ENCODE measurements at places on chromosomes 5 and 9.

- no peak for DNase-seq
These were observed 257.7 kb downstream of the EPB41L4A start for GRCh38 chr5:112161392-112161748.

- peak; percentile 1 for DNase-seq
These were observed 713.6 kb downstream of the TLE4 start for GRCh38 chr9:80285326-80285725.

DNA sequence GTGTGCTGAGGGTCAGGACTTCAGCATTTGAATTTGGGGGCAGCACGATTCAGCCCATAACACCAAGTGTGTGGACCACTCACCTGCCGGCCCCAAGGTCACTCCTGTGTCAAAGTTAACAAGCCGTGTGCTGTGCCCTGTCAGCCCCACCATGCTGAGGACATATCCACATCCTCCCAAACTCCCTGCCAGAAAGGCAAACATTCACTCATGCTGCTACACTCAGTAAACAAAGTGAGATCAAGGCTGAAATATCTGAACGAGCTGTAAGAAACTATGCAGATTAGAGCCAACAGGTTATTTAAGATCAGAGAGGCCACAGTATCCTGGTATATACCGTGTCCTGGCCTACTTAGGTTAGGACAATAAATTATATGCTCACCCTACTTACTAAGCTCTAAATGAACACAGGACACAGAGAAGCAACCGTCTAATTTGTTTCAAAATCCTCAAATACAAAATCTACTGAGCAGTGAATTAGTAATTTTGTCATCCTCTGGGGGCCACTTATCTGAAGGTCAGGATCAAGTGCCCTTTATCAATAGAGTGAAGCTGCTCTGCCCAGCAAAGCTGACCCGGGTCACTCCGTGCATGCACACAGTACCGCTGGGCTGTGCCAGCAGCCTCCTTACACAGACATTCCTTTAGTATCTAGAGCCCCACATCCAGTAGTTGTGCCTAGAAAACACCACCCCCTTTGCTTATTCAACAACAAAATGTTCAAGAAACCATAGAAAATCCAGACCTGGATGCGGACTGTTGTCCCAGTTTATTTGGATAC is 28.2 kb downstream of the RETREG1 start:
- no peak for DNase-seq

DNA sequence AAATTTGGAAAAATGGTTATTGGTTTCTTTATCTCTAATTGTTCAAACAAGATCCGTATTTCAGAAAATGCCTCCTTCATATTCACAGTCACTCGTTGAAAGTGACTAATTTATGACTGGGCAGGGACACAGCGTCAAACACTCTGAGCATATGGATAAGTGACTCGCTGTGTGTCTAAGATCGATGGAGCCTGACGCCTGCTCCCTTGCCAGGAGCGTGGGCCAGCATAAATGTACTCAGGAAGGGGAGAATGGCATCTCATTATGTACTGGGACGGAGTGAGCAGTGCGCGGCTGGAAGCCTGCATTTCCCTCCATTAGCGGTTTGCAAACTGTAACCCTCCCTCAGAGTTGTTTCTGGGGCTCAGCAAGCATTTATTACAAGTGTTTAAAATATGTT is 79.8 kb upstream of the CAST start:
- DNase-seq = peak; percentile 50

GRCh38 chr9:113503131-113503541 is 39.6 kb downstream of the RGS3 start:
- no peak for DNase-seq

GRCh38 chr5:173794901-173795416 is 93.2 kb upstream of the CPEB4 start:
- no peak for DNase-seq

DNA sequence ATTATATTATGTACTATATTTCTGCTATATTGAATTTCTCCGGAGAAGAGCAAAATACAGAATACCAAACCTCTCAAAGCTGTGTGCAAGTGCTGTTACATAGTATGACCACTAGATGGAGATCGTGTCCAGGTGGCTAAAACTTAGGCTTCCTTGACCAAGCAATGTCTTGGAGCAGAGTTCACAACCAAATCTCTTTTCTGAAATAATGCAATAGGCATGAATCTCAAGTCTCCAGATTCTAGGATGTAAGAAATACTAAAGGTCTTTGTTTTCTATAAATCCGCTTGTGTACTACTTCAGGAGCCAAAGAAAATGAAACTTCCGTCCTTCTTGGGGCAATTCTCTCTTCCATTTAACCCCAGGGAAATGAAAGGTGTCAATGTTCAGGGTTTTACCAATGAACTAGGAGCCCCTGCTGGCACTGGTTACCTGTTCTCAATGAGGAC is 181.5 kb upstream of the RAI14 start:
- DNase-seq = peak; percentile 57

- no peak for DNase-seq
These were observed 813 bp upstream of the SLU7 start for GRCh38 chr5:160419458-160420330.

GRCh38 chr5:169848271-169848670 is 132.0 kb downstream of the INSYN2B start:
- no peak for DNase-seq

GRCh38 chr9:127214421-127215267 is 49.9 kb upstream of the GARNL3 start:
- DNase-seq = peak; percentile 71

DNA sequence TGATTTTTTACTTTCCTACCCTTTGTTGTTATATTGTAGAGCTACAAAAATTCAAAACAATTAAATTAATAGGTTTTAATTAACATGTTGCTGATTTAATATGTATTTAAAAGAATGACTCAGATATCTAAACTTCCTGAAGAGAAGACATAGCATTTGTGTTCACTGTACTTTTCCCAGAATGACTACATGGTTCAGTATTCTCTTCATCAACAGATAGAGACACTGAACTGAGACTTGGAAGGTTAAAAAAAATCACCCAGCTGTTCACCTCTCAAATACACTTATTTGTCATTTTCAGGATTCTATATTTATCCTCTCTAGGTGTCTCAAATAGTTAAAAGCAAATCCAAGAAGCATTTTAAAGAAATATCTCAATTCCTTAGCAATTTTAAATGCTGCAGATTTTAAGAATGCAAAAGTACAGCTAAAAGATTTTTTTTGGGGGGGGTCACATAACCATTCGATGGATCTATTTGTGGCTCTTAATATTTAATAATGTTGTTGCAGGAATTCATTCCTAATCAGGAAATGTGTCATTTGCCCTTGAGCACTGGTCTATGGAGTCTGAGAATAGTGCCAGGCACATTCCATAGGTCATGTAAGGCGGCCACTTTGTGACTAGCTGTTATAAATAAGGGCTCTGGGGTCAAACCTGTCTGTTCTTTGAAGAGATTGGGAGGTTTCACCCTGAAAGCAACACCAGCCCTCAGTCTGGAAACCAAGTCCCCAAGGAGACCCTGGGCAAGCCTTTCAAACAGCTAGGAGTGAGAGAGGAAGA is 463.1 kb downstream of the NR2F1-AS1 start:
- no peak for DNase-seq

DNA sequence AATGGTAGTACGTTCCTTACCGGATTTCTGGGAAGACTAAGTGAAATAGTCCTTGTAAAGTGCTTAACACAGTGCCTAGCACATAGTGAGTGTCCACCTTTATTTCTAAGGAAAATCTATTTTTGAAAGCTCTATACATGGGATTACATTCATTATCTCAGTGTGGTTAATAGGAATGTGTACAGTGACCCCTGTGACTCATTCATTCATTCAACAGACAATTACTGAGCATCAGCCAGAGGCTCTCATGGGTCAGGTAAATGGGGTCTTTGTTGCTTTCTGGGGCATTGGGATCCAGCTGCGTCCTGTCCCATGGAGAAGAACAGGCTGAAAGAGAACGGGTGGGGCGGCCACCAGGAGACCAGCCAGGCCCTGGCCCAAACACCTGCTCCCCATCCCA is 226.2 kb upstream of the TBC1D2 start:
- peak; percentile 41 for DNase-seq

DNA sequence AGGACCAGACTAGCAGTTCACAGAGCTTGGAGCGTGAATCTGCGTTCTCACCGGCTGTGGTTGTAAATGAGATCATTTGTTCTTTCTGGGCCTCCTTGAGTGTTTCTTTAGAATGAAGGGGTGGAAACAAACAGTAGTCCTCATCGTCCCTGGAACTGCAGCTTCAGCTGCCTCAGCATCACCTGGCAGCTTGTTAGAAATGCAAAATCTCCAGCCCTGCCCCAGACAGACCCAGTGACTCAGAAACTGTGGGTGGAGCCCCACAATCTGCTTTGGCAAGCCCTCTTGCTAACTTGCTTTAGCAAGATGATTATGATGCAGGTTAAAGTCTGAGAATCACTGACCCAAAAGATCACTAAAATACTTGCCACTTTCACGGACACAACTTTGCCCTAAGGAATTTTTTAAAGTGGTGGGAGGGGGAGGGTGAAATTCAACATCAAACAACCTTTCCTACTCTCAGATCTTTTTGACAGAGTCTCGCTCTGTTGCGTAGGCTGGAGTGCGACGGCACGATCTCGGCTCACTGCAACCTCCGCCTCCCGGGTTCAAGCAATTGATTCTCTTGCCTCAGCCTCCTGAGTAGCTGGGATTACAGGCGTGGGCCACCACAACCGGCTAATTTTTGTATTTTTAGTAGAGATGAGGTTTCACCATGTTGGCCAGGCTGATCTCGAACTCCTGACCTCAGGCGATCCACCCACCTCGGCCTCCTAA is 86.0 kb downstream of the BRINP1 start:
- DNase-seq = no peak

DNA sequence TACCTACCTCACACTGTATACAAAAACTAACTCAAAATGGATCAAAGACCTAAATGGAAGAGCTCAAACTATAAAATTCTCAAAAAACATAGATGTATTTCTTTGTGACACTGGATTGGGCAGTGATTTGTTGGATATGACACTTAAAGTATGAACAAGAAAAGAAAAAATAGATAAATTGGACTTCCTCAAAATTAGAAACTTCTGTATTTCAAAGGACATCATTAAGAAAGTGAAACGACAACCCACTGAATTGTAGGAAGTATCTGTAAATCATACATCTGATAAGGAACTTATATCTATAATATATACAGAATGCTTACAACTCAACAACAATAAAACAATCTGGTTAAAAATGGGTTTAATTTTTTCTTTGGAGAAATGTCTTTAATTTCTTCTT is 96.7 kb downstream of the NRG2 start:
- no peak for DNase-seq

- peak; percentile 71 for DNase-seq
These were observed 25.2 kb upstream of the HAPLN1 start for GRCh38 chr5:83745816-83746215.

DNA sequence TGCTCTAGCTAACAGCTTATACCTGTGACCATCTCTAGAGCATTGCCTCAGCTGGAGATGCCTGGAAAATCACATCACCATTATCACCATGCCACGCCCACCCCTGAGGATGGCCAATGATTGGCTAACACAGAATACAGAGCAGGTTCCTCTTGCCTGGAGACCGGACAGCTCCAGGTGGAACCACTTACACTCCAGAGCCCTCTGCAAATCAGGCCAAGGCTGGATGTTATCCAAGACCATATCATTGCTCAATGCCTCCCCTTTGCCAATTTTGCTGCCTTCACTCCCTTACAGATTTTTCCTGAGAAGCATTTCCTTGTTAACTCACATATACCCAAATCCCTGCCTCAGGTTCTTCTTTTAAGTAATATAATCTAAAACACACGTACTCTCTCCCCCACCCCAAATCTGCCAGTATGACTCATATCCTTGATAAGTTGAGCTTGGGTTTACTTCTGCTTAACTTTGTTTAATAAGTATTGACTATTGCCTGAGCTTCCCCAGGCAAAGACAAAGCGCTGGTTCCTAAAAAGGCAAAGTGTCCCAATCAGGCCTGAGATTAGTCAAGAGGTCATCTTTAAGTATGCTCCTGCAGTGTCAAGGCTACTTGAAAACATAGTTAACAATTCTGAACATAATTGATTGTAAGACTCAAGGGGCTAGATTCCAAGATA is 309.6 kb downstream of the EPB41L4A start:
- peak; percentile 89 for DNase-seq

- no peak for DNase-seq
These were observed 286 bp upstream of the ZNF483 start for GRCh38 chr9:111524731-111525055.

GRCh38 chr9:130433168-130433946 is 11.4 kb upstream of the ASS1 start:
- peak; percentile 50 for DNase-seq

GRCh38 chr9:85602742-85603141 is 139.0 kb downstream of the AGTPBP1 start:
- DNase-seq = no peak

DNA sequence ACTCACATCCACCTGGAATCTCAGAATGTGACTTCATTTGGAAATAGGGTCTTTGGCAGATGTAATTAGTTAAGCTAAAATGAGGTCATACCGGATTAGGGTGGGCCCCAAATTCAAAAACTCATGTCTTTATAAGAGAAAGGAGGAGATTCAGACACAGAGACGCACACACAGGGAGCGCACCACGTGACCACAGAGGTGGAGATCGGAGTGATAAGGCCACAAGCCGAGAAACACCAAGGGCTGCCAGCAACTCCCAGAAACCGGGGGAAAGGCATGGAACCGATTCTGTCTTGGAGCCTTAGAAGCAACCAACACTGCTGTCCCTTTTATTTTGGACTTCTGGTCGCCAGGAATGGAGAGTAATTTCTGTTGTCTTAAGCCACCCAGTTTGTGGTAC is 31.8 kb upstream of the LMX1B start:
- no peak for DNase-seq

DNA sequence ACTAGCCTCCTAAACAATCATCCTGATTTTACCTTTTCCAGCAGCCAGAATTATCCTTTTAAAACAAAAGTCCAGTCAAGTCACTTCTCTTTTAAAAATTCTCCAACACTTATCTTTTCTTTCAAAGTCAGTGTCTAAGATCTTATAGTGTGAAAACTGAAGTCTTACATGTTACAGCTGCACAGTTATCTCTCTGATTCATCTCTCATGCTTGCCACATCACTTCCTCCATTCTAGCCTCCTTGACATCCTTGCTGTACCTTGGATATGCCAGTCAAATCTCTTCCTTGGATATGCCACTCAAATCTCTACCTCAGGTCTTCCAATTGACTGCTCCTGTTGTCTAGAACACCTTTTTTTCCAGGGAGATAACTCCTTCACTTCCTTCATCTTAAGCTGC is 361.7 kb upstream of the FTMT start:
- DNase-seq = no peak

- no peak for DNase-seq
These were observed 347.6 kb downstream of the EBF1 start for GRCh38 chr5:158751961-158752655.
